Activated CD4-positive, alpha-beta T cell treated with anti-CD3 and anti-CD28 coated beads, Interleukin-2, amount 10 ng/mL, durations not matched to agents 24 days and 14 days (primary cell): ENCODE measurements at places on chromosomes 2 and 18.

DNA sequence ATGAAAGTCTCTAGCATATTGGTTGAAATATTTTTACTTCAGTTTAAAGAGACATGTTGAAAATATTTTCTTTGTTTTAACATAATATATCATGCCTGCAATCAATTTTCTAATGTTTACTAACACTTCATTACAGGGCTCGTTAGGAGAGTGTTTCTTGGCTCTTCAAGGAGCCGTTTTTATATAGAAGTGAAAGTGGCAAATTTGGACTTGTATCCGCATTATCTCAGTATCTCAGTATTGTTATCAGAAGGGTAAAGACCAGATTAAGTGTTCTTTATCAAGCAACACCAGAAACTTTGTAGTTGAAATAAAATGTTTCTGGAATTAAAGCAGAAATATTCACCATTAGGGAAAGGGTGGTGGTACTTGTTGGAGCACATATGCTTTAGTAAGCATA lies 97.8 kb downstream of the BABAM2 start:
- no peak for DNase-seq

DNA sequence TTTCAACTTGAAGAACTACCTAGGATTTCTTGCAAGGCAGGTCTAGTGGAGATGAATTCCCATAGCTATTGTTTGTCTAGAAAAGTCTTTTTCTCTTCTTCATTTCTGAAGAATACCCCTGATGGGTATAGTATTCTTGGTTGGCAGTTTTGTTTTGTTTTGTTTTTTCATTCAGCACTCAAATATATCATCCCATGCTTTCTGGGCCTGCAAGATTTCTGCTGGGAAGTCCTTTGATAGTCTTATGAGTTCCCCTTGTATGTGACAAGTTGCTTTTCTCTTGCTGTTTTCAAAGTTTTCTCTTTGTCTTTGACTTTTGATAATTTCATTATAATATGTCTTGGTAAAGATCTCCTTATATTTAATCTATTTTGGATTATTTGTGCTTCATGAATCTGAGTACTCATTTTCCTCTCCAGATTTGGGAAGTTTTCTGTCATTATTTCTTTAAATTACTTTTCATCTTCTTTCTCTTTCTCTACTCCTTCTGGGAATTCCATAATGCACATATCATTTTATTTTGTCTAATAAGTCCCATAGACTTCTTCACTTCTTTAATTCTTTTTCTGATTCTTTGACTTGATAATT lies 101.5 kb downstream of the DSC3 start:
- DNase-seq, result no peak

DNA sequence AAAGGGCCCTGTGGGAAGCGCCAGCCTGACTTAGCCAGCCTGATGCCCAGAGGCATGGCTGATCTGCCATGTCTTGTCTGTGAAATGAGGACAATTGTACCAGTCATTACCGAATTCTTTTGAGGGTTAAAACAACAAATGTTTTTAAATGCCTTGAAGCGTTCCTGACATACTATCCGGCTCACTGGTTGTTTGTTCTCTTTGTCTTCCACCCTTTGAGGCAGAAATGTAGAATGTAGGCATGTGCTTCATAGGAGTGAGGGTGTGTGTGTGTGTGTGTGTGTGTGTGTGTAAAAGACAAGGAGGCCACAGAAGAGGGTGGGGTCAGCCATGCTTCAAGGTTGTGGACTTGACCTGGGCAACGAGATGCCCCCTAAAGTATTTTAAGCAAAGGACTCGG lies 35.5 kb downstream of the TGFBRAP1 start:
- no peak for DNase-seq

DNA sequence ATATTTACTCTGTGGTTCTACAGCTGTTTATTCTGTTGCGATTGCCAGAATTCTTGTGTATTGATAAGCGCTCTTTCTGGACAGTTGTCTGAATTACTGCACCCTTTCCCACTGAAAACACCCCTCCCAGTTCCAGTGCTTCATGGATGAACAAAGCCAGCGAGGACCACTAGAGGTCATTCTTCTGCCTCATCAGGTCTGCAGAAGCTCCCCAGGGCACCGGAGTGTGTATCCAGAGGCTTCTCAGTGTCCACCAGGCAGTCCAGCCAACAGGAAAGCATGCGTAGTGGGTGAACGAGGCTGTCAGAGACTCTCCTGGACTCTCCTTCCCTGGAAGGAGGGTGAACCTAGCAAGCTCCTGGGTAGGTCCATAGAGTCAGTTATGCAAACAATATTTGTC lies 40.6 kb upstream of the INHBB start:
- DNase-seq, result no peak

GRCh38 chr2:207385903-207386302 lies 143.9 kb upstream of the CREB1 start:
- no peak for DNase-seq

- DNase-seq, result peak; percentile 83
Measured at GRCh38 chr2:196259507-196260481, 88.4 kb upstream of the STK17B start.

DNA sequence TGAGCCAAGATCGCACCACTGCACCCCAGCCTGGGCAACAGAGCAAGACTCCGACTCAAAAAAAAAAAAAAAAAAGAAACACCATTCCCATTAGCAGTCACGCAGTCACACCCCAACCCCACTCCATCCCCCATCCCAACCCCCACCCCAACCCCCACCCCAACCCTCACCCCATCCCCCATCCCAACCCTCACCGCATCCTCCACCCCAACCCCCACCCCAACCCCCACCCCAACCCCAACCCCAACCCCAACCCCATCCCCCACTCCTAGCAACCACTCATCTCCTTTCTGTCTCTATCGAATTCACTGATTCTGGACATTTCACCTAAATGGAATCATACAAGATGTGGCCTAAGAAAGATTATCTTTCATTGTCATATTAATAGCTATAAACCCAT lies 25.9 kb upstream of the ATP9B start:
- DNase-seq, result no peak

DNA sequence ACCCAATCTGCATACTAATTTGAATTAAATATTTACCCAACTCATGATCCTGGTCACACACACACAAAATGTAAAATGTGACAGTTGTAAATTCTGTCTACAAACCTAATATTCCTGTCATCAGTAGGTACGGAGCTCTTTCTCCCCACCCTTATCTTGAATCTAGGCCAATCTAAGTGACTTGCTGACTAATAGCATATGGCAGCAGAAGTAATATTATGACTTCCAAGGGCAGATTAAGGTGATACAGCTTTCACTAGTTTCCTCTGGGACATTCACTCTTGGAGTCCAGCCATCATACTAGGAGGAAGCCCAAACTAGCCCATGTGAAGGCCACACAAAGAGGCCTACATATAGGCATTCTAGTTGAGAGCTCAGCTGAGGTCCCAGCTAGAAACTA lies 89.4 kb downstream of the TMEM131 start:
- DNase-seq, result no peak

DNA sequence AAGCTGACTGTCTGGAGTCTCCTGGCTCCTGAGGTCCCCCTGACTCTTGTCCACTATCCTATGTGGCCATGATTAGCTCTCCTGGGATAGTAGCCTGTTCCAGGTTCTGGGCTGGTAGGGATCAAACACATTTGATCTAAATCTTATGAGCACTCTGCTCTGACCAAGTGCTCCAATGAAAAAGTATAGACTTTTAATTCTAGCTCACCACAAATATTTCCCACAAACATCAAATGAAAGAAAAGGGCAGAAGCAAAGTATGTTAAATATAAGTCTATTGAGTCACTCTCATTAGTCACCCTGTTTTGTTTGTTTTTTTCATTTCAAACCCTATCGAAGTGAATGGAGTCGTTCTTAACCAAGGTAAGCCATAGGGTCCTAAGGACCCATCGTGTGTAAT lies 39.7 kb upstream of the NEDD4L start:
- no peak for DNase-seq

- DNase-seq, result no peak
Measured at GRCh38 chr2:98142106-98142791, 55.3 kb downstream of the VWA3B start.

DNA sequence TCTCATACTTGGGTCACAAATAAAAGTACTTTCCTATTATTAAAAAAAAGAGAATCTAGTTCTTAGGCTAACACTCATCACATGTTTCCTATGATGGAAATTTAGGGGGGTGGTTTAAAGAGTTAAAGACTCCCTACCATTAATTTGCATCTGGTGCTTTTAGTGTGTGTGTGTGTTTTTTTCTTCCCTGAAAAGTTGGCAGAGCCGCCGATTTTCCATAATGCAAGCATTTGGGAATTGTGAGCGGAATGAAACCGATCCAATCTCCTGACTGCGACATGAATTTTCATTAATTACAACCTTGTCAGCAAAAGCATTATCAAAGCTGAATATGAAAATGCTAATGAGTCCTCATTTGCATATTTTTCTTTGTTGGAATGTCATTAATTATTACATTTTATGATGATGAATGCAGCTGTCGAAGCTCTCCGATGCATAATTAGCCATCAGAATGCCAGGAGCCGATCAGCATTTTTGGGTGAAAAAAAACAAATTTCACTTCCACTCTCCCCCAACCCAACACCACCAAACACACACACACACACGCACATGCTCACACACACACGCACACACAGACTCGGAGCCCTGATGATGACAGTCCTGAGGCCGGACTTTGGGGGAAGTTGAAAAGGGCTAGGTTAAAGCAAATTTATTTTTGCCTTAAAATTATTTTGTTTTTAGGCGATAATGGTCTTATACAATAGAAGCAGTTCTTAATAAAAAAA lies 165.4 kb downstream of the TCF4 start:
- DNase-seq, result no peak
